Sigmoid colon (tissue), 7 donors: ENCODE measurements at places on chromosomes 7 and 10.

- DNase-seq, result no peak
Measured at GRCh38 chr7:91235211-91235832, 28.9 kb upstream of the FZD1 start.

- peak; percentile 85 for DNase-seq
Measured at GRCh38 chr7:39746103-39746819, 122.9 kb downstream of the RALA start.

DNA sequence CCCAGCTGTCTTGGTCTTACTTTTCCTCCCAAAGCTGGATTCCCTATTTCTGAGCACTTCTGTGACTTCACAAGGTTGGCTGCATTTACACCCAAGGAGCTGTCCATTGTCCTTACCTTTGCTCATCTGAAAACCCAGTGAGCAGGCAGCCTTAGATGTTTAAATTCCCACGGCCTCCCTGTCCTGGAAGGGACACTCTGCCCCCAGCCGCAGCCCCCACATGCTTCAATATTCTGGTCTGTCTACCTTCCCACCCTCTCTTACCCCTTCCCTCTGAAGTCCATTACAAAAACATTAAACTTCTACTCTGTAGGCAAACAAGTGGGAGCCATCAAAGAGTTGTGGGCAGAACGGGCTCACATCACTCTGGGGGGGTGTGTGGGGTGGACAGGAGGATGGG lies 73.8 kb upstream of the EFCAB10 start:
- no peak for DNase-seq

DNA sequence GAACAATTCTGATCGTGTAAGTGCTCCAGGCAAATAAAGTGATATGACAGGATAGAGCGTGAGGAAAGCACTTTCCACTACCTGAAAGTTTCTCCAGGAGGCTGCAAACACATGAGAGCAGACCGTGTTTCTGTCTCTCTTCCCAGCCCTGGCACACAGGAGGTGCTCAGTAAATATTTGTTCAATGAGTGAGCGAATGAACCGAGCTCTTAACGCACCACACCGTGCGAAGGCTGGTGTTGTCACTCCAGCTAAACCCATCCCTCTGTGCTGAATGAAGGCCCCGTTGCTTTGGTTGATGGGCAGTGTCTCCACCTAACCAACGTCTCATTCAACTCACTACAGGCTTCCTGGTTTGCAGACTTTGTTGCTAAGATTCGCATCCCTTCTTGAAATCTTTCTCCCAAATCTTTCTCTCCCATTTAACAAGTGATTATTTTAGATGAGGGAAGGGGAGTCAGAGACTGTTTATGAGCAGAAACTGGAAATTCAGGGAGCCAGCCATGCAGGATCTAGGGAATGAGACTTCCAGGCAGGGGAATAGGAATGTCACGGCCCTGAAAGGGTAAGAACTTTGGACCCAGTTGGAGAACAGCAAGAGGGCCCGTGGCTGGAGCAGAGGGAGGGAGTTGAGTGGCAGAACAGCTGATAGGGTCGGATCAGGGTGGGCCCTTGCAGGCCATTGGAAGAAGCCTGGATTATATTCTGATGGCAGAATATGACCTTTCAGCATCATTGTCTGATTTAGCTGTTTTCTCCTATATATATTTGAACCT lies 282.6 kb downstream of the CAMK1D start:
- DNase-seq, result no peak

GRCh38 chr7:46930366-46930765 lies 651.5 kb downstream of the TNS3 start:
- DNase-seq, result no peak

DNA sequence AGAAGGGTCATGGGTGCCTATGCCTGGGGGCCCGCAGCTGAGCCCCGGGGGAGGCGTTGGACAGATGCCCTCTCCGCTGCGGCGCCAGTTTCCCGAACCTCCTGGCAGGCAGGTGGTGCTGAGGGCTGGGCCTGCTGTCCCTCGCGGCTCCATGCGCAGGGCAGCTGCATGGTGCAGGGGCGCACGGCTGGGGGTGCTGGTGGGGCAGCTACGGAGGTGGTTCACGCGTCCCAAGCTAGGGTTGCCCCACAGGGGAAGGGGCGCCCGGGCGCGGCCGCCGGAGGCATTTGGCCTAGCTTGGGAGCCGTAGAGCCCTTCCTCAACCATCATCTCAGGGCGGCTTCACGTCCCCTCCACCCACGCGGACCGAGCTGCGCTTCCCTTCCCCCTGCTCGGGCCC lies 146.0 kb downstream of the CCDC201 start:
- DNase-seq, result no peak

DNA sequence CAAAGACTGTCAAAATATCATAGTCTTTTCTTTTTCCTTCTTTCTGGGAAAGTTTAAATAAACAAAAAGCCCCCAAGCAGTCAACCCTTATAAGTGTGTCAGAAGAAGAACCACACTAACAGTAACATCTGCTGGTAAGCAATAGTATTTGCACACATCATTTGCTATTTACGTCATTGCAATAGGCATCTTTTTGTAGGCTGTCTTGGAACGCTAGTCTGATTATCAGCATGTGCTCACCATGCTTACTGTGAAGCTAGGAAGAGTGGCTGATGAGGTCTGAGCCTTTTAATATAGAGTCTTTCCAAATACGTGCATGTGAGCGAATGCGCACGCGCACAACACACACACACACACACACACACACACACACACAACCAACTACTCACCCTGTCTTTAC lies 599.0 kb upstream of the TPK1 start:
- DNase-seq, result no peak

DNA sequence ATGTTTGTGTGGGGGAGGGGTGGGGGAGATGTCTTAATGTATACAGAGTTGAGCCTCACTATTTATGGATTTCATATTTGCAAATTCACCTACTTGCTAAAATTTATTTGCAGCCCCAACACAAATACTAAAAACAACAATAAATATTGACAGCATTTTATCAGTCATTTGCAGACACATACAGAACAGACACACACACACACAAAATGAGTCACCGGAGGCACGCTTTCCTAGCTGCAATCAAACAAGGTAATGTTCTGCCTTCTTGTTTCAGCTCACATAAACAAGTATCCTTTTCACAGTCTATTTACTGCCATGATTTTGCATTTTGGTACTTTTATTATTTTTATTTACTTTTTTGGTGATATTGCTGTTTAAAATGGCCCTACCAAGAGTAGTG lies 88.5 kb downstream of the IPMK start:
- DNase-seq, result no peak

- DNase-seq, result no peak
Measured at GRCh38 chr10:69043931-69044531, 43.9 kb upstream of the SRGN start.

GRCh38 chr7:22765609-22766008 lies 38.6 kb downstream of the IL6 start:
- no peak for DNase-seq

DNA sequence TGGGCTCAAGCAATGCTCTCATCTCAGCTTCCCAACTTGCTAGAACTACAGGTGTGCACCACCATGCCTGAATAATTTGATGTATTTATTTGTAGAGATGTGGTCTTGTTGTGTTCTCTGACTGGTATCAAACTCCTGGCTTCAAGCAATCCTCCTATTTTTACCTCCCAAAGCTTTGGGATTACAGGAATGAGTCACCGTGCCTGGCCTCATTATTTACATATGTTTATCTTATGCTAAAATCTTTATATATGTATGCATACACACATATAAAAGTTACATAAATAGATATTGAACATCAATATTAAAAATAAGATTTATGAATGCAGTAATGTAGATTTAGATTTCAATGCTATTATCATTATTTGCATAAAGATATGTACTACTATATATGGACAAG lies 1634.5 kb upstream of the LRRTM3 start:
- no peak for DNase-seq

- peak; percentile 96 for DNase-seq
Measured at GRCh38 chr10:79223091-79224048, 123.9 kb upstream of the PPIF start.
